BJ (cell line): ENCODE measurements at places on chromosomes 5 and 9. TPM values are rescaled to one million over a fixed set of nuclear protein-coding genes. Genes with fewer than 3 reads are reported as not detected.
A peak's percentile ranks its signal among the peaks of the same experiment; 100 is the strongest.

- DNase-seq, result no peak
Measured at GRCh38 chr5:172906436-172906835, 52.8 kb upstream of the RPL26L1 start.

GRCh38 chr9:70043285-70043684, 363 bp upstream of the MAMDC2 start:
- DNase-seq, result no peak

DNA sequence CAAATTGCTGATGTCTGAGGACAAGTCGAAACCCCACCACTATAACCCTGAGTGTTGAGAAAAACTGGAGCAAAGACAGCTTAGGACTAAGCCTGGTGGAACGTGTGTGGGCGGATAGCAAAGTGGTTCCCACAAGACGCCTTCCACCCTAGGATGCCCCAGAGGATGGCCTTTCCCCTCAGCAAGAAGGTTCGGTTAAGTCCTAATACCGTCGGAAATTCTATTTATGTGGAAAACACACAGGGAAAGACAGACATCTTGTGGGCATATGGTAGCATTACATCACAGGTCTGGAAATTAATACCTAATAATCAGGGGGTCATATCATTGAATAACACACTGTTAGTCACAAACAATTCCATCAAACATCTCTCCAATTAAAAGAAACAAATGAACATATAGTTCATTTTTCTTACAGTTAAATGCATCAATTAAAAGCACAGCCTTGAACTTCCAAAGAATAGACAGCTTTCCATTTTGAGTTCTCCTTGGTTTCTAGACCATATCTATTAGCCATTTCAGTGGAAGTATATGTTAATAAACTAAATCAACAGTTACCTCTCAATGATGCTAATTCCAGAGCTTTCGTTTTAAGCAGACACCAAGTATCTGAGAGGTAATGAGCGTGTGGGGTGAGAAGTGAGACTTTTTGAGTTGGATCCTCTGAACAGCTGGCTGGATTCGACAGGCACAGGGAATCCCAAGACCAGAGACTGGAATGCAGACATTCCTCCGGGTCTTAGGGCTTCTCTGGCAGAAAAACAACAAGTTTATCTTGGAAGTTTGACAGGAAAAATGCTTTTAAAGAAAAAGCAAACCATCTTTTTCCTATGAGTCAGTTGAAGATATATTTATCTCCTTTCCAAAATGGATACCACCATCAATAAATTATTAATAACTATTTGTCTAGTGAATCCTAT, 2.9 kb upstream of the ICE1 start:
- DNase-seq, result peak; percentile 46

DNA sequence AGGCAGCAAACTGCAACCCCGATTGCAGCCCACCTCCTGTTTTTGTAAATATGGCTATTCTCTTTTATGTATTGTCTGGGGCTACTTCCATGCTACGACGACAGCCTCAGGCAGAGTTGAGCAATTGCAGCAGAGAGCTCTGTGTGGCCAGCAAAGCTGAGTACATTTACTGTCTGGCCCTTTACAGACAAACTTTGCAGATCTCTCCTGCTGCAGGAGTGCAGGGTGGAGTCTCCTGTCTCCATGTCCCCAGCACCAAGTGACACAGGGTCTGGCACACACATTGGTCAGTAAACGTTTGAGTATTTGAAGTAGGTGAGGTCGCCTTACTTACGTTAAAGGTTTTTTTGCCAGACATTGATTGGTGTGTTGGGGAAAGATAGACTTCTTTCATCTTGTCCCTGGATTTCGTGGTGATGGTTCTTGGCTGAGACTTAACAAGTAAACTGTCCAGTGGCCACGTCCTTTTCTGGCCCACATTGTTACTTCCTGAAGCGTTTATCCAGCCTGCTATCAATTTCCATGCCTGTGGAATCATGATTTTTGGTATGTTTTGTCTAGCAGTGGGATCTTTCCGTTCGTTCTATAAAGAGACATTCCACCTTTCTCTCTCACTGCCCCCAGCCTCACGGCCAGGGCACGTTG, 27.2 kb downstream of the PRRC2B start:
- no peak for DNase-seq

Gene MTREX
- polyA plus RNA-seq, result 11.7 and 29.4 TPM in 2 replicates
